ENCODE measurements at places on chromosomes 6 and 20. TPM values are rescaled to one million over a fixed set of nuclear protein-coding genes. Genes with fewer than 3 reads are reported as not detected.
A peak's percentile ranks its signal among the peaks of the same experiment; 100 is the strongest.

DNA sequence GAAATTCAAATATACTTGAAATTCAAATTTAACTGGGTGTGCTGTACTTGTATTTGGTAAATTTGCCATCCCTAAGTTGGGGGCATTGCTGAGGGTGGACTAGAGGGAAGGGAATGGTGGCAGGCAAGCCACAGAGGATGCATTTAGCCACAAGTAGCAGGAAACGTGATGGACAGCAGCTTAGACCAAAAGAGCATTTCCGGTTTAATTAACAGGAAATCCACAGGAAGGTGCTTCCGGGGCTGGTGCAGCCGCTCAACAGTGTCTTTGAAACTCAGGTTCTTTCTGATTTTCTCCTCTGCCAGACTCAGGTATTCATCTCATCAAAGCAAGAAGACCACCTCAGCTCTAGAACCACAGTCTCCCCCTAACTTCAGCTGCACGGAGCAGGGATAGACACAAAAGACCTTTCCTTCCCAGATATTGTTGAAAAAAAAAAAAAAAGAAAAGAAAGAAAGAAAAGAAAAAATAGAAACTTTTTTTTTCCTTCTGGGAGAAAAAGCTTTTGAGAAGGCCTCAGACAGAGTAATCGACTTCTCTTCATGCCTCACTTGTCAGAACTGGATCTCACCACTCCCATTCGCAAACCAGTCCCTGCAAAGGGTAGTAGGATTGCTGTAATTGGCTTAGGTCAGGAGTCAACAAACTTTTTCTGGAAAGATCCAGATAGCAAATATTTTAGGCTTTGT, 8.0 kb upstream of the BCAS1 start:
- no peaks in the 10 kb centered on the region for H3K4me1 ChIP-seq
- no peak for DNase-seq

The NOX3 gene
- total RNA-seq = not detected

DNA sequence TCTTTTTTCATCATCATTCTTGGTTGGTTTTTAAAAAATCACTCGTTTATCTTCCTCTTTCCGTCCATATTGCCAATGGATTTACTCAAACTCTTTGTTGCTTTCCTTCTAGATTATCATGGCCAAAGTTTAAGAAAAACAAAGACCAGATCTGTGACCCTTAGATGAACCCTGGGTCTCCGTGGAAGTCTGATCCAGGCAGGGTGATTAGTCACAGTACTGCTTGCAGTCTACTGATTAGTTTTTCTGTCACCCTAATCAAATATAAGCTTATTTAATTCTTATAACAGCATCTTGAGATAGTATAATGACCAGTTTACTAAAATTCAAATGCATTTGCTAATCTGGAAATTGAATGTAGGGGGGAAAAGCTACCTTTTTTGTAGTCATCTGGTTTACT, 6.0 kb upstream of the SMIM28 start:
- DNase-seq = peak; percentile 39
- H3K4me3 ChIP-seq = no peak overlapping the region
- H3K27me3 ChIP-seq = no peaks in the 10 kb centered on the region
- H3K4me1 ChIP-seq = peaks cover 24% of the 10 kb centered on the region
- no peak overlapping the region for H3K27ac ChIP-seq

DNA sequence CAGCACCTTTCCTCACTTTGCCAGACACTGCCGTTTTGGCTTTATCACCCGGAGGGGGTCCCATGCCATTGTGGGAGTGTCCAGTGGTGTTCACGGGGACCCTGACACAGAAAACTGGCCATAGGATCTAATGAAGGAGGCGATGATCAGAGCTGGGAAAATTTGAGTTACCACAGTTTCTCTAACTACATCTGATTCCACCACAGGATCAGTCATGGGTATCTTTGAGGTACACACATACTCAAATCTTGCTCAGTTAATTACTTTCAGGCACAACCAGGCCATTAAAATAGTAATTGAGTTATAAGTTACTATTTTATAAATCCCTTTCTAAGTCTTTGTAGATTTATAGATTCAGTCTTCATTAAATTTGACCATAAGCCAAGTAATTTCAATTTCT, 215.1 kb downstream of the PRL start:
- no peaks in the 10 kb centered on the region for H3K36me3 ChIP-seq
- DNase-seq = no peak
- no peaks in the 10 kb centered on the region for H3K4me1 ChIP-seq

The RRAGD gene
- 33.2 TPM for total RNA-seq

The MYLK2 gene
- total RNA-seq = not detected

- no peaks in the 10 kb centered on the region for H3K36me3 ChIP-seq
- no peaks in the 10 kb centered on the region for H3K4me1 ChIP-seq
- H3K27me3 ChIP-seq = no peaks in the 10 kb centered on the region
- no peak overlapping the region for H3K4me3 ChIP-seq
- no peak for DNase-seq
These were observed 448.1 kb downstream of the KIF16B start for GRCh38 chr20:16124911-16125776.

The GNAS gene
- 1,319 TPM for total RNA-seq

DNA sequence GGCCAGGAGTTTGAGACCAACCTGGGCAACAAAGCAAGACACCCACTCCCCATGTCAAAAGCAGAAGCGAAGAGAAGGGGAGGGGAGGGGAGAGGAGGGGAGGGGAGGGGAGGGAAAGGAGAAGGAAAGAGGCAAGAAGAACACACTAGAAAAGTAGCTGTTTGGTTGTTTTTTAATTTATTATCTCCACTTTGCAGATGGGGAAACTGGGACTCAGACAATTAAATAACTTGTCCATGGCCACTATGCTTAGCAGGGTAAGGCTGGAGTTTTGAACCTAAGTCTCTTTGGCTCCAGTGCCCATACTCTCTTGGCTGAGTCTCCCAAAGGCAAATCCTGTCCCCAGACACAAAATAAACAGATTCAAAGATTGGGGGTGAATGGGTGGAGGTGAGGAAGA, 12.4 kb upstream of the GHRH start:
- no peak overlapping the region for H3K27ac ChIP-seq
- no peaks in the 10 kb centered on the region for H3K27me3 ChIP-seq

DNA sequence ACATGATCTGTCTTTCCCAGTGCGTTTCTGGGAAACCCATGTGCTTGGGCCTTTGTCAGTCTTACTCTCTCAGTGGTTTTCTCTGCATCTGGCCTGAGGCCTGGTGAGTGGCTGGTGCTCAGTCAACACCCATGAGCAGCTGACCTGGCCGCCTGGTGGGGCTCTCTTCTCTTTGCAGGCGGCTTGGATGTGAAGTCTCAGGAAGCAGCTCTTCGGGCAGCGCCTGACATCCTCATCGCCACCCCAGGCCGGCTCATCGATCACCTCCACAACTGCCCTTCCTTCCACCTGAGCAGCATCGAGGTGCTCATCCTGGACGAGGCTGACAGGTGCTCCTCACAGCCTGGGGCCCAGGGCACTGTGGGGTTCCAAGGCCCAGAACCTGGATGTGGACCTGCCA, 10.8 kb downstream of the DDX27 start:
- no peak overlapping the region for H3K27ac ChIP-seq
- H3K27me3 ChIP-seq = no peaks in the 10 kb centered on the region
- DNase-seq = no peak
- no peak overlapping the region for H3K4me3 ChIP-seq

DNA sequence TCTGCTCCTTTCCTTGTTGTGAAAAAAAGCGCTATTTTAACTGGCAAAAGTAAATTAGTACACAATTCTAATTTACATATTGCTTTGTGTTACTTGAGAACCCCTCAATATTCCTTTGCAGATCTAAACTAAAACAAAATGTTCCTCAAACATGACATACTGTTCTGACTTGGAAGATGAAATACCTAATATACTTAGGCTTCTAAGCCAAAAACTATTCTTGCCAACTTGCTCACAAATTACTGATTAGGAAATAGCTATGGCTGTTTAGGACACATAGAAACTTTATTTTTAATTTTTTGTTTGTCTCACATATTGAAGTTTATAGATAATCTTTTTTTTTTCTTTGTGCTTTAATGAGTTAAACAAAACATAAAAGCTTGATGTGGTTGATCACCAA, 542.2 kb downstream of the GRIK2 start:
- H3K4me3 ChIP-seq = no peak overlapping the region
- no peaks in the 10 kb centered on the region for H3K4me1 ChIP-seq
- no peak overlapping the region for H3K27ac ChIP-seq
- no peaks in the 10 kb centered on the region for H3K36me3 ChIP-seq
- H3K27me3 ChIP-seq = no peaks in the 10 kb centered on the region
- no peak for DNase-seq

GRCh38 chr6:96836631-96837080, 621 bp downstream of the GPR63 start:
- no peak overlapping the region for H3K27ac ChIP-seq
- H3K27me3 ChIP-seq = peaks cover 26% of the 10 kb centered on the region
- no peaks in the 10 kb centered on the region for H3K36me3 ChIP-seq
- DNase-seq = peak; percentile 24
- H3K4me3 ChIP-seq = peak overlapping the region; percentile 94

DNA sequence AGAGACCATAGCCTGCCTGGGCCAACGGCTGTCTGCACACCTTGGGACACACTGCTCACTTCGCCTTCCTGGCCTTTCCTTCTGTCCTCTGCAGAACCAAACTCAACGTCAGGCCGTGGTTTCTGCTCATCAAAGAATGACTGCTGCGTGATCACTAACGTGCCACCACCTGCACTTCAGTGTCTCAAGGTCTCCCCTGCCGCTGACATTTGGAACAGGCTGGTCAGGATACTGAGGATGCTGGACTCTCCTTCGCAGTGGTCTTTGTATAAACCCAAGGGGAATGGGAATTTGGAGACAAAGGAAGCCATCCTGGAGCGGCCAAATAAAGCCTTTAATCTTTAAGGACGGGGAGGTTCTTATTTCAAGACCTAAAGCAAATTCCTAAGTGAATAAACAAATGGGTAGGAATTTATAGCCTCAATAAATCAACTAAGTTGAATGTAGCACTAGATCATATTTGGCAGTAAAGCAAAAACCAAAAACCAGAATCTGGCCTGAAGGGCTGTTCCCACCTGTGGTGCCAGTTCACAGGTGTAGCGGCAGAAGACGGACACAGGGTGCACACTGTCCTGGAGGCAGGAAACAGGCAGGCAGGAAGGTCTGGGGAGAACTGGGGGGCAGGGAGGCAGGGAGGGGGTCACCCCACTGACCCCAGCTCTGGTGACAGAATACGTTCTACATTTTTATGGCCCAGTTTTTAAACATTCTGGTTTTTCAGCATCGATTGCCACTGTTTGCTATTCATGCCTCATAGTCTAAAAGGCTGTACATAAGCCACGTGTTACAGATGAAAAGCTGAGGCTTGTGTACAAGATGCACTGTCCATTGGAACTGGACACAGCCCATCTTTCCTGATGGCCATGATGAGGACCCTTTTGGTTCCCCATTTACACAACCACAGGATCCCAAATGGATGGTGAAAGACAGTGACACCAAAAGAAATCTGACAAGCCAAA, 36.6 kb downstream of the ABHD12 start:
- H3K4me1 ChIP-seq = peaks cover 24% of the 10 kb centered on the region
- H3K27me3 ChIP-seq = no peaks in the 10 kb centered on the region
- no peak overlapping the region for H3K4me3 ChIP-seq
- no peaks in the 10 kb centered on the region for H3K36me3 ChIP-seq
- DNase-seq = no peak

DNA sequence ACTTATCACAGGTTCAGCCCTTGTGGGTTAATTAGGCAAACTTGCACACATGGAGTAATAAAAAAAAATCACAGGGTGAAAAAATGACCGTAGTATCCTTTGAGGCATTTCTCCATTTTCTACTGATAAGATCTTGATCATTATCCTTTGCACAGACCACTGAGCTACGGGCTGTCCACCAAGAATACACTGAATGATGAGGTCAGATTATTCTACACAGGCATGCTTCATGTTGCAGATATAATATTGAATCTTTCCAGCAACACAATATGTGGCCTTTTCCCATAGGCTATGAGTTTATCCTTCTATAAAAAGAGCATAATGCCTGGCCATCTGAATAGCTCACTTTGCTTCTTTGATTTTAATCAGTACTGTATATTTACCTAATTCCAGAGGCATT, 168.9 kb downstream of the FRK start:
- H3K27me3 ChIP-seq = no peaks in the 10 kb centered on the region
- no peaks in the 10 kb centered on the region for H3K36me3 ChIP-seq
- peaks cover 4% of the 10 kb centered on the region for H3K4me1 ChIP-seq
- DNase-seq = no peak

The LY6G6D gene
- total RNA-seq = not detected

- H3K27ac ChIP-seq = no peak overlapping the region
- H3K4me3 ChIP-seq = no peak overlapping the region
- no peak for DNase-seq
- H3K36me3 ChIP-seq = no peaks in the 10 kb centered on the region
- no peaks in the 10 kb centered on the region for H3K27me3 ChIP-seq
These were observed 898.2 kb upstream of the MAP3K7 start for GRCh38 chr6:91485047-91485446.

DNA sequence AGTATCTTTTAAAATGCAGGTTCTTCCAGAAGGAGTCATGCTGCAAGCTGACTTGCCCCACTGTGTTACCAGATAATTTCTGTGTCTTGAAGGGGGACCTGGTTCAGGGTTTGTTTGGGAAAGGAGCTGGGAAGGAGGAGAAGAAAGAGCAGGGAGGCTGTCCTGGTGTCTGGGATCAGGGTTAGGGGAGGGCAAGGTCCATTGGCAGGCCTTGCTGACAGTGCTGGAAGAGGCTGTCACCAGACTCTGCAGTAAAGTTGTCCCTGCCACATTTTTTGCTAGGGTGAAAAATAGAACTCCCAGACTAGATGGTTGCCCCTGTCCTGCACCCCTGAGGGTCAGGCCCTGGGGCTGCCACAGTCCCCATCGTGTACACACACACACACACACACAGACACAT, 14.9 kb downstream of the GLP1R start:
- H3K27ac ChIP-seq = peak overlapping the region; percentile 93
- no peaks in the 10 kb centered on the region for H3K27me3 ChIP-seq
- no peaks in the 10 kb centered on the region for H3K36me3 ChIP-seq
- DNase-seq = peak; percentile 36

The GCNT2 gene
- total RNA-seq = 21.4 TPM

DNA sequence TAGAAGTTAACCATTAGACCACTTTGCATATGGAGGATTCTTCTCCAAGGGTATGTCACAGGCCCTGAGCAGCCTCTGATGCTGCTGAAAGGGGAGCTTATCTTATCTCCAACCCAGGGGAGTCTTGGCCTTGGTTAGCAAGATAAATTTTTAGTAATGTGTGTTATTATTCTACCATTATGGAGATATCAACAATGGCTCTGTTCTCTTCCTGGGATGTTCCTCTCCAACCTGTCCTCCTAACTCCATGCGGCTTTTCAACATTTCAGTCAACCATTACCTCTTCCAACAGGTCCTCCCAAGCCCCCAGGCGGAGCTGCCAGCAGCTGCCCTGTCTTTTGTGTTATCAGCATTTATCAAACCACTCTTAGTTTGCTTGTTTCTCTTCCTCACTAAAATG, 48.4 kb upstream of the FOXC1 start:
- H3K4me1 ChIP-seq = no peaks in the 10 kb centered on the region
- H3K36me3 ChIP-seq = no peaks in the 10 kb centered on the region
- H3K27me3 ChIP-seq = no peaks in the 10 kb centered on the region
- H3K27ac ChIP-seq = no peak overlapping the region
- DNase-seq = no peak

DNA sequence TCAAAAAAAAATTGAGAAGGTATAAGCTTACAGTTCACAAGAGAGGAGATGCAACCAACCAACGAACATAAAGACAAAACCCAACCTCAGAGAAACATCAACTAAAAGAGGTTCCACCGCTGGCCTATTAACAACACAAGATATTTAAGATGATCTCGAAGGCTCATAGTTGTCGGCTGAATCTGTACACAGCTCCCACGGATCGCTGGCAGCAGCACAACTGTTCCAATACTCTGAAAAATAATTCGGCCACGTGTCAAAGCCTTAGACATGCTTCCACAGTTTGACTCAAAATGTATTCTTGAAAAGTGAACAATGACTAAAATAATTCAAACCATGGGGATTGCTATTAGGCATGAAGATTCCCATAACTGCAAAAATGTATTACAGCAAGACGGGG, 13.7 kb downstream of the EXOC2 start:
- H3K36me3 ChIP-seq = no peaks in the 10 kb centered on the region
- DNase-seq = no peak
- H3K4me1 ChIP-seq = peaks cover 8% of the 10 kb centered on the region
- no peaks in the 10 kb centered on the region for H3K27me3 ChIP-seq
